Stromal cell of bone marrow (primary cell): ENCODE measurements at places on chromosomes 1 and 21.

GRCh38 chr1:227764019-227764391 is 28.8 kb downstream of the SNAP47 start:
- DNase-seq, result no peak

- no peak for DNase-seq
These were observed 90.9 kb downstream of the MAN1C1 start for GRCh38 chr1:25707280-25708016.

GRCh38 chr1:50993645-50994044 is 23.6 kb downstream of the CDKN2C start:
- DNase-seq, result no peak

DNA sequence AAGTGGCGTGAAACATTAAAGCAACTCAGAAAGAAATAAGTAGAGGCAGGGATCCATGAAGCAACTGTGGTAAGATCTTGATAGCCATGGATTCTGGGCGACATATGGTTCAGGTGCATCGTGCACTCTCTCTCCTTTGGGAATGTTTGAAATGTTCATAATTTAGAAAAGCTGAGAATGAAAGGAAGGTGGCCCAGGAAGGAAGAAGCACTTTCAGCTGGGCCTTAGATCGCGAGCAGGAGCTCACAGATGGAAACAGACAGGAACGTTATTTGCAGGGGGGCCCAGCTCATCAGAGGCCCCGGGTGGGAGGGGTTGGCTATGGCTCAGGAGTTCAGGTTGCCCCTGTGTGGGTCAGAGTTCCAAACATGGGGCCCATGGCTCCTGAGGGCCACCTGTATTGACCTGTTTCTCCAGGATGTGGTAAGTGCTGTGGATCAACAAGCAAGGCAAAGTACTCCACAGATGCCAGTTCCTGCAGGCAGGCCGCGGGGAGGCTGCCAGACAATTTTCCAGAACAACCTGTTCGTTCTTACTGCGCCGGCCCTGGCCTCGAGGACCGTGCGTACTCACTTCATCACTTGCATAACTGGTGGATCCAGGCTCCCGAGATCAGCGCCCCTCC is 253.2 kb downstream of the TOMM20 start:
- no peak for DNase-seq

DNA sequence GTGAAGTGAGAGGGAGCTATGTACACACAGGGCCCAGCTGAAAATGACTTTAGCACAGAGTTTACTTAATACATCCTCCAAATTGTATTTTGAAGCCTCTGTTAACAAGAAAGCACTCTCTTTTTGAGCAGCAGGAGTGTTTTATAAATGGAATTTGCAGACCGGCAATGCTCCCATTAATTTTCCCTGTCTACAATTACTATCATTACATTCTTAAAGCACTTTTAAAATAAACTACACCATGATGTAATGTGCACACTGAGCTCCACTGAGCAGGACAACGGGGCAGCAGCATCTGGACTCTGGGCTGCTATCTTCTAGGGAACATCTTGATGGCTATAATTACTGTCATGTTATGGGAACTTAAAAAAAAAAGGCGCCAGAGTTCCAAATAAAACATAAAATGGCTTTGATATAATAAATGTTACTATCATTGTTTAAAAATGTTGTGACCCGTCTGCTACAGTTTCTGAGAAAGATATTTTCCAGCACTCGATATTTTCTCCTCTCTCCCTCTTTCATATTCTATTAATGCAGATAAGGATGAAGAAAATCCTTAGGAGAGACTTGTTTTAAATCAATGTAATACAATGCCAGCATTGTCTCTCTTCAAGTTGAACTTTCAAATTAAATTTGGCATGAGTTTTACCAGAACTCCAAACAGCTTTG is 150.9 kb downstream of the HLX start:
- DNase-seq, result no peak

GRCh38 chr21:17753736-17754135 is 65.4 kb downstream of the C21orf91 start:
- DNase-seq, result no peak

GRCh38 chr1:228163007-228163753 is 2.4 kb upstream of the IBA57 start:
- no peak for DNase-seq

DNA sequence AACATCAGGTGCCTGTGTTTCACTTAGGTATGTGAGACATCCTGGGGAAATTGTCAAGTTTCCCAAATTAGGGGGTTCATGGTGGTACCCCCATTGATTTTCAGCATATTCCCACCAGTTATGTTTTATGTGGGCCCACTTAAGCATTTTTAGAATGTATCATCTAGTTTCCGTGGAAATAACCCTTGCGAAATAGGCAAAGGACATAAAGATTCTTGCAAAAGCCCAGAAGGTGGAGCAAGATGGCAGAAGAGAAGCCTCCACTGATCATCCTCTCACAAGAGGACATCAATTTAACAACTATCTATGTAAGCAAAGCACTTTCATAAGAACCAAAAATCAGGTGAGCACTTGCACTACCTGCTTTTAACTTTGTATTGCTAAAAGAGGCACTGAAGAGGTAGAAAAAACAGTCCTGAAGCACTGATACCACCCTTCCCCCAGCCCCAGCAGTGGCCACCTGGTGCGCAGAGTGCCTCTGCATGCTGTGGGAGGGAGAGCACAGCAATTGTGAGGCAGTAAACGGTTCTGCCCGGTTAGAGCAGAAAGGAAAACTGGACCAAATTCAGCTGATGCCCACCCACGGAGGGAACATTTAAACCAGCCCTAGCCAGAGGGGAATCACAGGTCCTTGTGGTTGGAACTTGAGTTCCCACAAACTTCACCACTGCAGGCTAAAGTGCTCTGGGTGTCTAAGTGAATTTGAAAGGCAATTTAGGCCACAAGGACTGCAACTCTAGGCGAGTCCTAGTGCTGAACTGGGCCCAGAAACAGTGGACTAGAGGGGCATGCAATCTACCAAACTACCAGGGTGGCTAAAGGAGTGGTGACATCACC is 23.2 kb downstream of the MCOLN2 start:
- no peak for DNase-seq
